ENCODE measurements at places on chromosomes 11 and 22.

DNA sequence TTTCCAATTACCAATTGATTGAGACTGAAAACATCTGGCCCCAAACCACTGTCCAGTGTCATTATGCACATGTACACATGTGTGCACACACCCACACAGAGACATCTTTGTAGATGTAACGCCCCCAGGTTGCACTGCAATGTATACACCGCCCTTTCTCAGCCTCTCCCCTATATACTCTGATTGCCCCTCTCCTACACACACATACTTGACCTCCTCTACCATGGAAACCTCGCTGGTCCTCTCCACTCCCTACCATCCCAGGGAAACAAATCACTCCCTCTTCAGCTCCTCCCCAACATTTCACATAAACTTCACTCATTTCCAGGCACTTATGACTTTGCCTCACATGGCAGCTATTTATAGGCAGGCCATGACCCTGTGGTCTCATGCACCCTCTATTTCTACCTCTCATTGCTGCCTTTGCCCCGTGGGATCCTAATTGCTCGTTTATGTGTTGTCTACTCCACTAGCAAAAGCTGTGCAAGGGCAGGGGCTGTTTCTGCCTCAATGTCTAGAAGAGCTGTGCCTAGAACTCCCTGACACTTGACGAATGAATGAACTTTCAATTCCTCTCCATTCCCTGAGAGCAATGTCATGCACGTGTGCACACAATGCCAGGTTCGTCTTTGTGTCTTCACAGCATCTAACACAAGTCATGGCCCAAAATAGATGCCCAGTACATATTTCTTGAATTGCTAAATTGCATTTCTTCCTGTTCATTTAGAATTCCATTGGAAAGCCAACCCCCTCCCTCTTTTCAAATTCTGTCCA is 10.0 kb upstream of the TMA7B start:
- no peak overlapping the region for H3K27ac ChIP-seq
- H3K4me3 ChIP-seq: no peak overlapping the region
- peaks cover 3% of the 10 kb centered on the region for H3K36me3 ChIP-seq
- no peaks in the 10 kb centered on the region for H3K27me3 ChIP-seq

- no peaks in the 10 kb centered on the region for H3K36me3 ChIP-seq
- H3K27me3 ChIP-seq: no peaks in the 10 kb centered on the region
- H3K27ac ChIP-seq: no peak overlapping the region
- H3K4me1 ChIP-seq: no peaks in the 10 kb centered on the region
- no peak overlapping the region for H3K4me3 ChIP-seq
Observed at GRCh38 chr22:43313890-43314474, 29.2 kb downstream of the SCUBE1 start.

DNA sequence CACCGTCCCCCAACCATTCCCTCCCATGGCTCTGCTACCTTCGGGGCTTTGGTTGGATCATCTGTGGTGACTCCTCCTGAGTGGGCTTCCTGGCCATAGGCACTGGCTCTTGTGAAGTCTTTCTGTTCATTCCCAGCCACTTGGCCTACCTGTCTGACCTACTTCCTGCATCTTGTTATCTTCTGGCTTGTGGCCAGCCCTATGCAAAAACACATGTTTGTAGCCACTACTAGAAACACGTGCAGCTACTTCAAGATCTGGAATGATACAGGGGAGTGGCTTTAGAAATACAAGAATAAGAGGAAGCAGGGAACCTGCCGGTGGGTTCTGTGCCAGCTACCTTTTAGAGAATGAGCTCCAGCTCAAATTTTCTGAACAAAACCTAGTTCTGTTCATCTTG is 20.9 kb downstream of the RCOR2 start:
- no peak overlapping the region for H3K4me3 ChIP-seq
- no peak for DNase-seq
- peaks cover 42% of the 10 kb centered on the region for H3K36me3 ChIP-seq

DNA sequence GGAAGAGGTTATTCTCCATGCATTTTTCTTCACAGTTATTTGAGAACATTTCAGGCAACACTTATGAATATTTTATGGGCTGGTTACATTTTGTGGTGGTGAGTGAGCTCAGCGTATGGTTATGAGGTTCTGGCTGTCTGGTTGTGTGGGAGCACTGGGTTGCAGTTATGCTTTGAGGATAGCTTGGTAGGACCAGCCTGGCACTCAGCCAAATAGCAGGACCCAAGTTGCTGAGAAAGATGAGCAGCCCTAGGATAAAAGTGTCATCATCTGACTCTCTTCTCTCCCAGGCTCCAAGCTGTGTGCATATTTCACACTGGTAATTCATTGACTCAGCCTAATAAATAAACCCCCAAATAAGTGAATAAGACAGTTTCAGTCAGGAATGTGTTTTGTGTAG is 8.1 kb upstream of the SRSF8 start:
- peaks cover 7% of the 10 kb centered on the region for H3K4me1 ChIP-seq
- H3K27ac ChIP-seq: no peak overlapping the region
- no peaks in the 10 kb centered on the region for H3K36me3 ChIP-seq

- H3K4me3 ChIP-seq: no peak overlapping the region
- no peak overlapping the region for H3K27ac ChIP-seq
- H3K36me3 ChIP-seq: no peaks in the 10 kb centered on the region
Observed at GRCh38 chr22:36606114-36606513, 77.1 kb upstream of the EIF3D start.

DNA sequence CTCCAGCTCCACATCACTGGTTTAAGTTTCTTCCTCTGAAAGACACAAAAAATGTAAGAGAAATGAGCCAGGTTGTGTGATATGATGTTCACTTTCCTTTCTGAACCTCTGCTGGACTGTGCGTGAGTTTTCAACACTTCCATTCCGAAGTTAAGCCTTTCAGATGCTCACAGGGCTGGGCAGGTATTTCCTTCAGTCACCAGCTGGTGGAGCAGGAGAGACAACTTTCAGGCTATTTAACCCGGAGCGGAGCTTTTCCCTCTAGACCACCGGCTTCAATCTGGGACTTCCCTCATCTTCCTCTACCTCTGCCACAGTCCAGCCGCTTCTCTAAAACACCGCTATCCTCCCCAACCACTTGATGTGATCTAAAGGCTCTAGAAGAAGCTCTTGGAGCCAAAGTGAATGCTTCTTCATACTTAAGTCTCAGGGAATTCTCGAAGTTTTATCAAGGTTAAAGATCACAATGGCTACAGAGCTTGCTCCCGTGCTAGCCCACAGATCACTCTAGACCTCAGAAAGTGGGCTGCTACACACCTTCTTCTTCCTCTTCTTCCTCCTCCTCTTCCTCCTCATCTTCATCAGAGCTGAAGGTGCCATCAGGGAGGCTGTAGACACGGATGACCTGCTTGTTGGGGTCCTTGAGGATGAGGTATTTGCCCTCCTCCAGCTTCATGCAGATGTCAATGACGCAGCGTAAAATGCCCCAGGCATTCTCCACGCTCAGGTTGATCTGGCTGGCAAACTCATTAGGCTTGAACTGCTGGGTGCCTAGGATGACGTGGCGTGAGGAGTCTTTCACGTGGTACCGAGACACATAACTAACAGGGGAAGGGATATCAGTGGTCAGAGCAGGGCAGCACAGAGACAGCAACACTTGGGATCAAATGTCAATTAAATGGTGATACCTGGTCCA is 4.4 kb upstream of the FOXRED2 start:
- peaks cover 45% of the 10 kb centered on the region for H3K4me1 ChIP-seq
- no peak for DNase-seq
- H3K4me3 ChIP-seq: no peak overlapping the region
- H3K27ac ChIP-seq: peak overlapping the region; percentile 47
- H3K36me3 ChIP-seq: peaks cover 49% of the 10 kb centered on the region

DNA sequence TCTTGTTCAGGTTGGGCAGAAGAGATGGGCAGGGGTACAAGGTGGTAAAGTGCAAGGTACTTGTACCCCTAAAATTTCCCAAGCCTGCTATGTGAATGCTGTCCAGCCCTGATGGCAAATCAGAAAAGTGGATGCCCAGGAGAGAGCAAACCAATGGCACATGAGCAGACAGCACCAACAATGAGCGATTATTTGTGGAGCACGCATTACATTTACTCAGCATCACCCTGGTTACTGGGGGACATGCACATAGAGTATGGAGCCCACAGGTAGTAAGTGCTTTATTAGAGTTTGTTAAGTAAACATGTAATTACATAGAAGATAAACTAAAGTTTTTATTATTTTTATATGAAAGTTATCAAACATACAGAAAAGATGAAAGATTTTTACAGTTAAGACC is 165.7 kb downstream of the NTM start:
- H3K27me3 ChIP-seq: no peaks in the 10 kb centered on the region
- no peak for DNase-seq
- H3K4me3 ChIP-seq: no peak overlapping the region
- no peaks in the 10 kb centered on the region for H3K4me1 ChIP-seq
- H3K27ac ChIP-seq: no peak overlapping the region
- H3K36me3 ChIP-seq: no peaks in the 10 kb centered on the region

DNA sequence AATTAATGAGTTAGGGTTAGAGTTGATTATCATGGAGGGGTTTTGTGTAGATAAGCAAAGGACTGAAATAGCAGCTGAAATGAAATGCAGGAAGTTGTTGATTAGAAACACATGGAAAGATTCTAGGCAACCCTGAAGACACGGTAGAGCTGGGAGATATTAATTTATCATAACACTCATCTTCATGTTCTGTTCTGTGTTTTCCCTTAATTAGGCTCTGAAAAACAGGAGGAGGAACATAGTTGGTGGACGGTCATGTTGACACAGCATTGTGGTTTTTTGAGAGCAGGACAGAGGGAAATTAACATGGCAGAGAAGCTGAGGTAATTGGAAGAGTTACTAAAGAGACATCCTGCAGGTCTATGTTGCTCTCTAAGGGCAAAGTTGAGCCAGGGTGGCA is 138.8 kb upstream of the UBASH3B start:
- H3K4me1 ChIP-seq: no peaks in the 10 kb centered on the region
- DNase-seq: no peak
- no peak overlapping the region for H3K27ac ChIP-seq
- H3K4me3 ChIP-seq: no peak overlapping the region
- H3K27me3 ChIP-seq: peaks cover 4% of the 10 kb centered on the region
- H3K36me3 ChIP-seq: no peaks in the 10 kb centered on the region

GRCh38 chr22:36324414-36324813 is 63.4 kb downstream of the MYH9 start:
- H3K27me3 ChIP-seq: no peaks in the 10 kb centered on the region
- H3K4me1 ChIP-seq: peaks cover 18% of the 10 kb centered on the region
- peak overlapping the region; percentile 83 for H3K27ac ChIP-seq
- peaks cover 59% of the 10 kb centered on the region for H3K36me3 ChIP-seq
- H3K4me3 ChIP-seq: no peak overlapping the region
